Stimulated activated CD4-positive, alpha-beta T cell treated with anti-CD3 and anti-CD28 coated beads, Interleukin-1b, Interleukin-23, amount 100 ng/mL, for 1 hour (primary cell): ENCODE measurements at places on chromosomes 3 and 15.

DNA sequence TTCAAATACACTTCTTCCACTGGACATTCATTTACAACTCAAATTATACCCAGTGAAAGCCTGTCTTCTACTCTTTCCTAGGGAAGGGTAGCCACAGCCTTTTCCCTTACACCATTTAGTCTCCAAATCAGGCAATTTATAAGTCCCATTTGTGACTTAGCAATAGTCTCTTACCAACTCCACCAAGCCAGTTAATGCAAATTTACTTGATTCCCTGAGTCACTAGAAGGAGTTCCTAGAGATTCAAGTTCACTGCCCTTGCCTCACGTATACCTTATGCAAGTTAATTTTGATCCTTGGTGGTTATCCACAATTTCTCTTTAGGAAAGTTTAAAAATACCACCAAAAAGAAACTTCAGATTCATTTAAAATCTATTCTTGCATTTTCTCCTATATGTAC, 16.1 kb upstream of the NPHP3 start:
- no peak for DNase-seq

DNA sequence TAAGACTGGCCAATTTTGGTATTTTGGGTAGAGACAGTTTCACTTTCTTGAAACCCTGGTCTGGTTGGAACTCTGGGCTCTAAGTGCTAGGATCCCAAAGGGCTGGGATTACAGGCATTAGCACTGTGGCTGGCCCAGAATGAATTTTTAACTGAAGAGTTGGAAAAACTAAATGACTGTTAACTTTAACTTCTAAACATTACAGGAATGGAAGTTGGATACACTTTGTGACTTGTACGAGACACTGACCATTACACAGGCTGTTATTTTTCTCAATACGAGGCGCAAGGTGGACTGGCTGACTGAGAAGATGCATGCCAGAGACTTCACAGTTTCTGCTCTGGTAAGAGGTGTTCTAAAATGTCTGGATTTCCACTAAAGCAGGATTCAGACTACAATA, 3.5 kb downstream of the EIF4A2 start:
- DNase-seq, result no peak

GRCh38 chr3:172272698-172273097, 175.6 kb downstream of the GHSR start:
- no peak for DNase-seq

- DNase-seq, result no peak
These were observed 25.0 kb downstream of the ZNF654 start for GRCh38 chr3:88084097-88084501.
